MV-4-11 (cell line): ENCODE measurements at places on chromosomes 3 and 15.

GRCh38 chr3:175224051-175224450 is 364.9 kb downstream of the NAALADL2 start:
- no peak for DNase-seq

- DNase-seq = no peak
These were observed 389.7 kb upstream of the ROBO1 start for GRCh38 chr3:80157546-80157945.

- DNase-seq = peak; percentile 68
These were observed 92.1 kb upstream of the CHD2 start for GRCh38 chr15:92807971-92808571.

DNA sequence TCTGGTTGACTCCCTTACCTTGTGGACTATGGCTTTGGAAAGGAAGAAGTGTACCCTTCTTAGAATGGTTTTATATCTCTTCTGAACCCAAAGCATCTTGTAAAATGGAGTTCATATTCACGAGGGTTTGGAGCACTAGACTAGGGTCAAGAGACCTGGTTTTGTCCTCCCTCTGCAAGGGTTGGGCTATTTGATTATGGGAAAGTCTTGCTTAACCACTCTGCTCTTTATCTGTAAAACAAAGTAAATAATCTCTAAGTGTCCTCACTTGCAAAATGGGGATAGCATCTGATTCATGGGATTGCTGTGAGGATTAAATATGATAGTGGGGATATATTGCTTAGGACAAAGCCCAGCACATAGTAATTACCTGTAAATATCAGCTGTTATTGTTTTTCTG is 17.9 kb upstream of the SLC2A2 start:
- no peak for DNase-seq
